ENCODE measurements at places on chromosomes 13 and 19.

- DNase-seq, result no peak
Measured at GRCh38 chr13:75347457-75347856, 134.5 kb downstream of the TBC1D4 start.

- no peak for DNase-seq
Measured at GRCh38 chr13:56736966-56737365, 403.8 kb upstream of the PRR20A start.

GRCh38 chr13:46893221-46893740 is 3.6 kb downstream of the HTR2A start:
- no peak for DNase-seq

DNA sequence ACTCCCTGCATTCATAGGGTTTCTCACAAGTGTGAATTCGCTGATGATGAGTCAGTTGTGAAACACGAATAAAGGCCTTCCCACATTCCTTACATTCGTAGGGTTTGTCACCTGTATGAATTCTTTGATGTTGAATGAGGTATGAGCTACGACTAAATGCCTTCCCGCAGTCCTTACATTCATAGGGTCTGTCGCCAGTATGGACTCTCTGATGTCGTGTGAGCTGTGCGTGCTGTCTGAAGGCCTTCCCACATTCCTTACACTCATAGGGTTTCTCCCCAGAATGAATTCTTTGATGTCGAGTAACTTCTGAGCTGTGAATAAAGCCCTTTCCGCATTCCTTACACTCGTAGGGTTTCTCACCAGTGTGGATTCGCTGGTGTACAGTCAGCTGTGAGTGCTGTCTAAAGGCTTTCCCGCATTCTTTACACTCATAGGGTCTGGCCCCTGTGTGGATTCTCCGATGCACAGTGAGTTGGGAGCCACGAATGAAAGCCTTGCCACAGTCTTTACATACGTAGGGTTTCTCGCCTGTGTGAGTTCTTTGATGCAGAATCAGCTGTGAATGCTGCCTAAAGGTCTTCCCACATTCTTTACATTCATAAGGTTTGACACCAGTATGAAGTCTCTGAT is 30.5 kb upstream of the COX7A1 start:
- no peak for DNase-seq

GRCh38 chr19:14138576-14139265 is 2.3 kb upstream of the ASF1B start:
- no peak for DNase-seq

DNA sequence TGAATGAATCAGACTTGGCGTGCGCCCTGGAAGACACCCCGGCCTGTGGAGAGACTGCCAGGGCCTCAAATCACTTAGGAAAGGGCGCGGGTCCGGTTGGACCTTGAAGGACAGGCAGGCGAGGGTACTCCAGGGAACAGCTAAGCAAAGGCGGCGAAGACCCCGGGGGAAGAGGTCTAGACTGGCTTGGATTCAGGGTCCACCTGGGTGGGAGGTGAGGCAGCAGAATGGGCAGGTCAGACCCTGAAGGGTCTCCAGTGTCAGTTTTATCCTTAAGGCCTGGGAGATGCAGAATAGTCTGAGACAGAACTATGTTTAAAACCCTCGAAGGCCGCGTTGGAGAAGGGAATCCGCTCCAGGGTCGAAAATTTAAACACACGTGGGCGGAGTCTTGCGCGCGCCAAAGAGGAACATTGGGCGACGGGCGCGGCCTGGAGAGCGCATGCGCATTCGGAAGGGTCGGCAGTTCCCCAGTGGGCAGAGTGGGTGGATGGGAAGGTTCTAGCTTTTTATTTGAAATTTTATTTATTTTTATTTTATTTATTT is 567 bp upstream of the SMG9 start:
- DNase-seq, result peak; percentile 87

DNA sequence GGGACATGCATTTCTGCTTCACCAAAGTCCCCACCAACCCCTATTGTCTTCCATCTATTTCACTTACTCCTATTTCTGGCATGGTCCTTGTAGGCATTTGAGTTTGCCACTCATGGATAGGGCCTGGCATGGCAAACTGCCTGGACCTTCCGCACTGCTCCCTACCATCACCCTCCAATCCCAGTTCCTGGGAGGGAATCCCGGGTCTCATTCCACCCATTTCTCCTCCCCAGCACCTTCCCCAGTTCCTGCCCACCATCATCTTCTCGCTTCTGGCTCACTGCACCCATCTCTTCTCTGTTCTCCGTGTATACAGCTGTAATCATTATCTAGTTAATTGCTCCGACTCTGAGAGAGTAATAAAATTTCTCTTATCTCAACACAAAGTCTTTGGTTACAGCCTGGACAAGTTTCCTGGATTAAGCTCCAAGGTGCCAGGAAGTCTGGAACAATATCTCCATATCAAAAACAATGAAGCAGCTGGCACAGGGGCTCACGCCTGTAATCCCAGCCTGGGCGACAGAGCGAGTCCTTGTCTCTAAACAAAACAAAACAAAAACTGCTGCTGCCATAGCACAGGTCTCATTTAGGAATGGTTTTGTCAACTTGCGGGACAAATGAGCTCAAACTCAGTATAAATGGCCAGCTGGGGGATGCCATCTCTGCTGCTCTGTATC is 17.0 kb upstream of the COX7A1 start:
- no peak for DNase-seq

- DNase-seq, result peak; percentile 80
Measured at GRCh38 chr13:112587212-112587763, 665 bp downstream of the TUBGCP3 start.

GRCh38 chr13:33322543-33322809 is 36.9 kb upstream of the STARD13 start:
- DNase-seq, result no peak

DNA sequence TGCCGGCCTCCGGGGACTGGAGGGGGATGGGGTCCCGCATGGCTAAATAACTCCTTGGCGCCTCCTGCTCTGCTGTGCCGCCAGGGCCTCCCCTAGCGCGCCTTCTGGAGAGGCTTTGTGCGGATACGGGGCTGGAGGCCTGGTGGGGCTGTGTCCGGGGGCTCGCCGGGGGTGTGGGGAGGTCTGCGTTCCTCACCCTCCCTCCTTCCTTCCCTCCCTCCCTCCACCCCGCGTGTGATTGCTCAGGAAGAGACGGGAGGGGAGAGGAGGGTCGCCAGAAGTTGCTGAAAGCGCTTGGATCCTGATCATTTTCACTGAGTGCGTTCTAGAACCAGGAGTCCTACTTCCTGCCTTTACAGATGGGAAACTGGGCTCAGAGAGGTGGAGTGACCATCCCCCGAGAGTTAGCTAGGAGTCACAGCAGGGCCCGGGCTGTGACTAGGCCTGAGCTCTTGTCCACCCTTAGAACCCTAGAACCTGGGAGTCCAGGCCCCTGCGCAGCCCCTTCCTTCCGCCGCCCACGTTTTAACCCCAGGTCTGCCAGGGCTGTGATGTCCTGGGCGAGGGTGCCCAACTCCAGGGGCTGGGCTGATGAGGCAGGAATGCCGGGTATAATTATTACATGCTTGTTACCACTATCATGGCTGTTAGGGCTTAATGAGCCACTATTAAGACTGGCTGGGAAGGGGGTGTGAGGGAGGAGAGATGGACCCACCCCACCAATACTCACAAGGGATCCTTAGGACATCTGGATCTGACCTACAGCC is 782 bp upstream of the JUND start:
- DNase-seq, result no peak

Data from activated naive CD8-positive, alpha-beta T cell treated with anti-CD3 and anti-CD28 coated beads, Interleukin-2, amount 50 U/mL, for 24 hours (primary cell).